Adrenal gland (tissue), 19 donors: ENCODE measurements at places on chromosomes 7 and 10. TPM values are rescaled to one million over a fixed set of nuclear protein-coding genes. Genes with fewer than 3 reads are reported as not detected.
A peak's percentile ranks its signal among the peaks of the same experiment; 100 is the strongest.

DNA sequence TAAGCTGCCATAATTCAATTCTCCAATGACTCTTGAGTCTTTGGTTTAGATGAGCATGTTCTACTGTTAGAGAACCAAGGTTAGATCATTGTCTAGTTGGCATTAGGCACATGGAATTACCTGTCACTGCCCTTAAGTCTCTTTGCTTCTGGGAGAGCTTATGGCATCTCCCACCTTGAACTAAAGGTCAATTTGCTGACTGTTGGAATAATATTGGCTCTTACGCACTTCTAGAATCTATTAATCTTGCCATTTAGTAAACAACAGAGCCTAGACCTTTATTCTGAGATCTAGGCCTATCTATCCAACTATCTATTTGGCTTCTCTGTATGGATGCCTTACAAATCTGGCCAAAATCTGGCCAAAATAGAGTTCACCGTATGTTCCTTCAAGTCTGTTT is 232.0 kb downstream of the STK31 start:
- no peak for DNase-seq

GRCh38 chr10:75386128-75386527 is 15.4 kb downstream of the ZNF503 start:
- DNase-seq, result no peak

GRCh38 chr10:69948261-69948660 is 104.4 kb upstream of the MACROH2A2 start:
- DNase-seq, result no peak

DNA sequence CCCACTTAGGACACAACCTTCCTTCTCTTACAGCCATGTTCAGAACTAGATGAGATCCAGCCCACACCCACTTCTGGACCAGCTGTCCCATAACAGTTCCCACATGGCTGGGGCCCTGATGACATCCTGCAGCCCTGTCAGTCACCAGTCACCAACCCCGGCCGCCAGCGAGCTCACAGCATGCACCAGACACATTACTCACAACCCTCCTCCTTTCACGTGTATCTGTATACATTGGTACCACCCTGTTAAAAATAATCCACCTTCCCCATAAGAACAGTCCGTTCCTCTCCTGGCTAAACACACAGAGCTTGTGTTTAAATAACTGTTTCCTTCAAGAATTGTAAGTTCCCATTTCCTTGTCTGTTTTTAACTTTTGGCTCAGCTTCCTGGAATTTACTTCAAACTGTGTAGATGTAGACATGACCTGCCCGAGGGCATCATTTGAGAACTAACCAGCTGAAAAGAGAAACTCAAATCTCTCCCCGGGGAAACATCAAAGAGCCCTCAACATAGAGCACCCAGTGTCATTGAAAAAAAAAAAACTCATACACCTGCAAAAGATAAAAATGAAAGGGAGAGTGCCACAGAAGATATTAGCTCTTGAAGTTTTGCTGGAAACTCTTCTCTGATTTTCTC is 26.0 kb upstream of the PRLHR start:
- no peak for DNase-seq

- DNase-seq, result no peak
These were observed 787 bp downstream of the CCL26 start for GRCh38 chr7:75771224-75771623.

GRCh38 chr10:112950714-112951358 is 789 bp downstream of the TCF7L2 start:
- DNase-seq, result peak; percentile 48

CNPY1 gene
- total RNA-seq, result not detected

CCDC7 gene
- total RNA-seq, result 22.9 TPM

TSPAN12 gene
- total RNA-seq, result 166 TPM
